GM13976 (cell line): ENCODE measurements at places on chromosomes 12 and 14.
A peak's percentile ranks its signal among the peaks of the same experiment; 100 is the strongest.

DNA sequence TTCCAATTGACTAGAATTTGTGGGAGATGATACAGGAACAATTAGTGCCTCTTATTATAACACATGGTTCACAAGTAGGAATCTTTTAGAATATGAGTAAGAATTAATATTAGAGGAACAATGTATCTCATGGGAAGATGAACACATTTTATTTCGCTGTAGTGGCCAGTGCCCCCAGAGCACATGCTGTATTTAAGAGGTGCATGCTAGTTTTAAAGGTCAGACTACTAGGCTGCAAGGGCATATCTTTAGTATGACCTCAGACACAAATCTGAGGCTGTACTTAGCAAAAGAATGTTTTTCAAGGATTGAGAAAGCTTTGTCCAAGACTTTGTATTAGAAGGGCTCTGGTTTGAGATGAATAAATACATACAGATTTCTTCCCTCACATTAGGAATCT, 586.9 kb downstream of the CCER1 start:
- DNase-seq: no peak

- no peak for DNase-seq
Observed at GRCh38 chr14:97706819-97707218, 909.6 kb downstream of the VRK1 start.

- no peak for DNase-seq
Observed at GRCh38 chr14:101734246-101734847, 27.2 kb upstream of the PPP2R5C start.

DNA sequence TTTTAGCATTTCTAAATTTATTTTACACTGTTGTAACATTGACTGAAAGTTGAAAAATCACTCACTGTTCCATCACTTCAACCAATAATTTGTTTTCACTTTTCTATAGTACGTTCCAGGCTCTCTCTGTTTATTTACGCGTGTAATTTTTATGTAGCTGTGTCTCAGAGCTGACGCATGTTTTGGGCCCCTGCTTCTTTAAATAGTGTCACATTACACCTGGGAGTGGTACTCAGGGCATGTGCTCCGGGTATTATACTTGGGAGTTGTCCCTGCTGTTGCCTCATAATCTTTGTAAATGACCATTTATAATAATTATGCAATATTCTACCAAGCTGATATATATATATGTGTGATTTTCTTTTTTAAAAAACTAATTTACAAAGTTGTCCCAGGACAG, 132.8 kb upstream of the CPM start:
- no peak for DNase-seq

DNA sequence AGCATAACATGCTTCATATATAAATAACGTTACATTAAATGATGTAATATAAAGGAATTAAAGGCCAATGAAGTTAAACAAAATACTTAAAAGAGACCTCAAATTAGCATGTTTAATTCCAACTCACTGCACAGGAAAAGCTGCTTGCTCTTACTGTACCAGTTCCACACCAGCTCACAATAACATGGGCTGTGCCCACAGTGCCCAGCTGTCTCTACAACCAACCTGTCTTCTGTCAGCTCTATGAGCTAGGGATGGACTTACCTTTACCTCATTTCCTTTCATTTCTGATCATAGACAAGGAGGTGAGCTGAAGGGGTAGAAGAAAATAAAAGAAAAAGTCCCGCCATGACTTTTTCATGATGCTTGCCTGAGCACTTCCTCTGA, 64.8 kb downstream of the NKX2-1 start:
- DNase-seq: no peak

- no peak for DNase-seq
Observed at GRCh38 chr12:111436811-111437210, 31.1 kb downstream of the SH2B3 start.

DNA sequence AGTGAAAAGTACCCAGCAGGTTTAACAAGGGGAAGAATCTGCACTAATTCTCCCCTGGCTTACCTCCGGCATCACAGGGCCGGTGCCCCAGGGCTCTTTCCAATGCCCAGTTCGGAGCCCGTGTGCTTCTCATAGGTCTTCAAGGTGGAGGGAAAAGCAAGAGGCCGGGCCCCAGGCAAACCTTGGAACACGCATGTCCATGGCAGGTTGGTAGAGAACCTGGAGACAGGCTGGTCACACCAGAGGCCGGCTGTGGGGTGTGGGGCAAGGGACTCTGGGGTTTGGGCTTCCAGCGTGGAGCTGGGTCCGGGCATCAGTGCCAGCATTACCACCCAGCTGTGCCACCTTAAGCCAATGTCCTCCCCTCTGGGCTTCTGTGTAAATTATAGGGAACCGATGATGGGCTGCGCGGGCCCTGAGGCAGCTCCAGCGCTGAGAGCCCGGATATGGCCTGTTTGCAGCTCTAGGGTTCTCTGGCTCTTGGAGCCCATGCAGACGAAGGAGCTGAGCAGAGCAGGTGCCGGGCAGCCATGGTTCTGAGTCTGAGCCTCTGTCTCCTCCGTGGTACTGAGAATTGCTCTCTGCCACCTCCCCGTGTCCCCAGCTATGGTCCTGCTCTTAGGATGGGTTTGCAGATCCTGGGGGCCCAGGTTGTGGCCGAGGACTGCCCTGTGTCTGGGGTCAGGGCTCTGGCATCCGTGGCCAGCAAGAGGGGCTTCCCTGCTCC, 197.0 kb upstream of the C14orf180 start:
- DNase-seq: peak; percentile 17

- peak; percentile 85 for DNase-seq
Observed at GRCh38 chr14:76767681-76768656, 6.7 kb downstream of the VASH1 start.

- DNase-seq: no peak
Observed at GRCh38 chr12:69897744-69898143, 72.7 kb downstream of the MYRFL start.

DNA sequence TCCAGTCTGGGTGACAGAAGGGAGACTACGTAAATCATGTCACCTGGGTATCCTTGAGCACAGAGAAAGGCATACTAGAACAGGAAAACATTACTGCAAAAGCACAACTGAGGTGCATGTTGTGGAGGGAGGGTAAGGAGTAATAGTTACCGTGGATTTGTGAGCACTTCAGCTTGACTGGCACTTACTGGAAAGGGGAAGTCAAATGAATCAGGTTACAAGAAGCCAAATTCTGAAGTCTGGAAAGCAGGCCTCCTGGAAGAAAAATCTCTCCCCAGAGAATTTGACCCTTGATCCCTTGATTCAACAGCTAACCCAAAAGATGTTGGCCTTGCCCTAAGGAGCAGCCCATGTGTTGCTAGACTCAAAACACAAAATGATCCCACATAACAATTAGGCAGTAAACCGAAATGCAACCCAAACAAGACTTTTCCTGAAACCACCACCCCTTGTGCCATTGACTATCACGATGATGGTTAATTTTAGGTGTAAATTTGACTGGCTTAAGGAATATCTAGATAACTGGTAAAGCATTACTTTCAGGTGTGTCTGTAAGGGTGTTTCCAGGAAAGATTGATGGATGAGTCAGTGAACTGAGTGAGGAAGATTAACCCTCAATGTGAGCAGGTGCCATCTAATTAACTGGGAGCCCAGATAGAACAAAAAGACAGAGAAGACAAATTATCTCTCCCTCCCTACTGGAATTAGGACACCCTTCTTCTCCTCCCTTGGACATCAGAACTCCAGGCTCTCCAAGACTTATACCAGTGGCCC, 108.8 kb downstream of the SLC25A21 start:
- DNase-seq: no peak

DNA sequence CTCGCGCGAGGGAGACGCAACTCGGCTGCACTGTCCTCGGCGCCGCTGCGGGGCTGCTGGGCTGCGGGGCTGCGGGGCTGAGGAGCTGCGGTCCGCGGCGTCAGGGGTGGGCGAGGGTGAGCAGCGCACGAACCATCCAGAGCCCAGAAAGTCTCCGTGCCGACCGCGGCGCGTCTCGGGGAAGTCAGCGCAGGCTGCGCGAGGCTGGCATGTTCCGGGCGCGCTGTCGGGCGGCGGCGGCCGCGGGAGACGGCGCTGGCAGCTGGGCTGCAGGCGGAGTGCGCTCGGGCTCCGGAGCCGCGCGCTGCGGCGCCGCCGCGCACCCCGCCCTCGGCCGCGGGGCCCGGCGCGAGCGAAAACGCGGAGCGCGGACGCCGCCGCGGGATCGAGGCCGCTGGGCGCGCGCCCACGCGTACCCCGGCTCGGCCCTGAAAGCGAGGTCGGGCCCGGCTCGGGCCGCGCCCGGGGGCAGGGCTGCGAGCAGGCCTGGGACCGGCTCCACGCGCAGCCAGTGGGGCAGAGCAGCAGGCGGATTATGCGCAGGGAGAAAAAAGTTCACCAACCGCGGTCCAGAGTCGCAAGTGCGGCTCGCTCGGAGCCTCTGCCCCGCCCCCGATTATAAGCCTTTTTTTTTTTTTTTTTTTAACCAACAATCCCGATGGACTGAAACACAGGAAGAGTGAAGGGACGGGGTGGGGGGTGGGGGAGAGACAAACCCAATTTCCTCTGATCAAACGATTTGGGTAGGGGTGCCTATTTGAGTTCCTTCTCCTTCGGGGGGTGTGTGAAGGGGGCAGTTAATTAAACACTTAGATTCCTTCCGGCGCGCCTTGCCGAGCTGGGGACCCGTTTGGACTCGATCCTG, at the start of gene PRICKLE1:
Gene PRICKLE1 (minus strand): TSS at position 282 of the 865 bp plus-strand sequence. CDS start 117,230 bp downstream, outside the sequence.
- peak; percentile 77 for DNase-seq

DNA sequence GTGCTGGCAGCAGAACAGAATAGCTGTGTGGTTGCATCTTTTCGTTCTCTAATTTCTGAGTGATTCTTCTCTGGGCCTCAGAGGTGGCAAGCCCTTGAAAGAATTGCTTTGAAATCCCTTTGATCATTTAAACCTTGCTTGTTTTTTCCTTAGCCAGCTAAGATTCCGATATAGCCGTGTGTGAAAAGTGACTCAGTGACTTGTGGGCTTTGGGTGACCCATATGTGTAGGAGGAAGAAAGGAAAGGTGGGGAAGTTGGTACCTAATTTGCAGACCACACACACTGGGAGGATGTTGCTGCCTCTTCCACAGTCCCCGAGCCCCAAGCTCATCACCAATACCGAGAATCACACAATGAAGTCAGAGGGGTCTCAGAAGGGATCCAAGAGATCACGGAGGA, 18.8 kb downstream of the SLC24A4 start:
- no peak for DNase-seq

GRCh38 chr14:105423488-105424195, 4.0 kb downstream of the MTA1 start:
- no peak for DNase-seq

GRCh38 chr12:19922717-19923116, 445.6 kb upstream of the PDE3A start:
- DNase-seq: no peak

GRCh38 chr12:52835271-52836041, 1.3 kb upstream of the KRT79 start:
- DNase-seq: no peak

GRCh38 chr14:77976591-77976990, 176.7 kb downstream of the ADCK1 start:
- DNase-seq: no peak

DNA sequence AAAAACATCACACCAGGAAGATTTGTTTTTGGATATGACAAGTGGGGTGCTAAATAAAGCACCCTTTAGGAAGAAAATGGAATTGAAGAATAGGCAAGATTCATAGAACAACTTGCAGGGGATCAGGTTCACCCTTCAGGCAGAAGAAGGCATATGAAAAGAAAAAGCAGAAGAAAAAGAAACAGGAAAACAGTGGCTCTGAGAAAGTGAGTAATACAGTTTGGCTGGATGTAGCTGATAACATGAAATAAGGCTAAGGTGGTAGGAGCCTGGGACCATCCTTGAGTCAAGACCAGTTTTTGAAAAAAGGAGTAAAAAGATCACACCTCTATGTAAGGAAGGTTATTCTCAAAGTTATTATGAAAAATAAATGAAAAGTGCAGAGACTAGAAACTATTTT, 42.4 kb downstream of the TRIP11 start:
- no peak for DNase-seq

- DNase-seq: peak; percentile 72
Observed at GRCh38 chr12:68587448-68587873, 23.2 kb upstream of the RAP1B start.

- DNase-seq: no peak
Observed at GRCh38 chr14:27392153-27392552, 794.3 kb upstream of the NOVA1 start.

GRCh38 chr12:103986829-103987228, 21.2 kb downstream of the TDG start:
- no peak for DNase-seq

GRCh38 chr12:133130808-133131128, 341 bp downstream of the ZNF10 start:
- DNase-seq: peak; percentile 26

DNA sequence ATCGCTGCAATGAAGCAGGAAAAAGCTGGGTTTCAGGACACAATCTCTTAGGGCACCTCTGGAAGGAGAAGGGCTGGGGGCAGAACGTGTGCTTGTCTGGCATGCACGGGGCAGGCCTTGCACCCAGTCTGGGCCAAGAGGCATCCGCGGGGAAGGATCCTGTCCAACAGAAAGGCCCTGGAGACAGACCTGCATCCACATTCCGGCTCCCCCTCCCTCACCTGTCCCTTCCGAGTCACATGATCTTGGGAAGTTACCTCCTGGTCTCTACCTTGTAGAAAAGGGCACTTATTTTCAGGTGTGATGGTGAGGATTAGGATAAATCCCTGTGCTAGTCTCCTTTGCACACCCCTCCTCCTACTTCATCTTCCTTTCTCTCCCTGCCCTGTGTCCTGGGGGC, 25.4 kb downstream of the CLMN start:
- no peak for DNase-seq

- no peak for DNase-seq
Observed at GRCh38 chr12:124847113-124848074, 16.3 kb downstream of the SCARB1 start.

DNA sequence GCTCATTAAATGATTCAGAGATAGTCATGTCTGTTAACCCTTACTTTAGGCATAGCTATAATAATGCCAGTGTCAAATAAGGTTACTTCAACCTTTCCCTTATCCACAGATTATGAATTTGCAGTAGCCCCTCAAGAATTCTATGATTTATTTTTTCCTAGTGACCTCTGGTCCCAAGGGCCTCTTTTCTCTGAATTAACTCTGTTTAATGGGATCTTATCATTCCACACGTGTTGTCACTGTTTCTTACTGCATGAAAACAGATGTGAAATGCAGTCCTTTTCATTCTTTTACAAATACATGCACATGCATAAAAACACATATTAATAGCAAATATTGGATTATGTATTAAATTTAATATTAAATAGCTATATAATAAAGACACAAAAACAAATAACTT, 667.7 kb upstream of the FOXG1 start:
- no peak for DNase-seq
